ENCODE measurements at places on chromosomes 13 and 19. TPM values are rescaled to one million over a fixed set of nuclear protein-coding genes. Genes with fewer than 3 reads are reported as not detected.

DNA sequence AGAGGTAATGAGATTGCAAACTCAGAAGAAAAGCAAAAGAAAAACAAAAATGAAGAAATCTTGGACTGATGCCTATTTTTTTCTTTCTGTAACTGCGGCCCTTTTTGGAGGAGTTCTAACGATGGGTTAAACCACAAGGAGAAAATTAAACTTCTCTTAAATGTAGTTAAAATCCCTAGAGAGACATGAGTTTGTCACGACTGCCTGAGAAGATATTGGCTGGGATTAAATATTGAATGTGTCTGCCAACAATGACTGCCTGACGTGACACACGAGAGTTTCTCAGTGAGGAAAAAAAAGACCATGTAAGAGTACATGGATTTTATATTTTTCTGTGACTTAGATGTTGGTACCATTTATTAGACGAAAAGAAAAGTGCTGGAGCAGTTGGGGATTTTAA, 1013.4 kb downstream of the PCDH9 start:
- ATAC-seq, result no peak

- no peak for ATAC-seq
Measured at GRCh38 chr19:42325896-42326771, 699 bp downstream of the MEGF8 start.

- ATAC-seq, result no peak
Measured at GRCh38 chr13:72199640-72200039, 332.6 kb upstream of the DACH1 start.

The ZNF793 gene
- total RNA-seq, result 18.0 TPM

The ZIC2 gene
- 8.2 TPM for total RNA-seq

The CD70 gene
- total RNA-seq, result 98.0 TPM

- no peak for ATAC-seq
Measured at GRCh38 chr13:98515818-98516465, 61.0 kb downstream of the STK24 start.

DNA sequence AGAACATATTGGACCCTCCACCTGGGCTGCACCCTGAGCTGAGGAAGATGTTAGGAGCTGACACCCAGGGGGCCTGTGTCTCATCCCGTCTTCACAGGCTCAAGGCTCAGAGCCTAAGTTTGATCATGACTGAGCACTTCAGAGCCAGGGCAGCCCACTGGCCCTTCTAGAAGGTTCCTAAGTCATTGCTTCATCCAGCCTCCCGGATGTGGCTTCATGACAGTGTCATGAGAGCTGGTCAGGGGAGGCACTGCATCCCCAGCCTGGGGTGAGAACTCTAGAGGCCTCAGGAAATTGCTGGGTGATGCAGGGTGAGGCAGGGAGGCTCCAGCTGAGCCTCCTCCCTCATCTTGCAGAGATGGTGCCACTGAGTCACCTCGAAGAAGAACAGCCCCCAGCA, 24.9 kb upstream of the PIK3R2 start:
- ATAC-seq, result no peak

The LENG9 gene
- 3.2 TPM for total RNA-seq

DNA sequence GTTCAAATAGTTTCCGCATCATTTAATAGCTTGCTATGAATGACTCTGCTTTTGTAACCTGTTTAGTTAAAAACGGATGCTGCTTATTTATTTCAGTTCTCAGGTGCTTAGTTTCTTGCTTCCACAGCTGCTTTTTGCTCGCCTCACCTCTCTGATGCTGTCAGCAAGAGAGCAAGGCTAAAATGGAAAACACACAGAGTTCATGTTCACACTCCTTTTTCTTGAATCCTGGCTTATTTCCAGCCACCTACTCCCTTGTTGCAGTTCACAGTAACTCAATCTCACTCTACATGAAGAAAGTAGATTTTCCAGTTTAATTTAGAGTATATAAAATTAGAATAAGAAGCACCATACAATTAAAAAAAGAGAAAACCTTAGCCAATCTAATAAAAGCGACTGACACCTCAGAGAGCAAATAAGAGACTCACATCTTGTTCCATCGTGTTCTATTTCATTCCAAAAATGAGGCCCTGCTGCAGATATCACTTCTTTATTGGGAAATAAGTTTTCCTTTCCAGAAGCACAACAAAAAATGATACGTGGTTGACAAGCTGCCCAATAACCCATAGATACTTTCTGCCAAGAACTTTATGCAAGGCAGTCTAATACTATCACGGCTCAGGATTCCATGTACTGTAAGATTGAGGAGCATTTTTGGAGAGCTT, 326.1 kb upstream of the SLITRK1 start:
- ATAC-seq, result no peak

DNA sequence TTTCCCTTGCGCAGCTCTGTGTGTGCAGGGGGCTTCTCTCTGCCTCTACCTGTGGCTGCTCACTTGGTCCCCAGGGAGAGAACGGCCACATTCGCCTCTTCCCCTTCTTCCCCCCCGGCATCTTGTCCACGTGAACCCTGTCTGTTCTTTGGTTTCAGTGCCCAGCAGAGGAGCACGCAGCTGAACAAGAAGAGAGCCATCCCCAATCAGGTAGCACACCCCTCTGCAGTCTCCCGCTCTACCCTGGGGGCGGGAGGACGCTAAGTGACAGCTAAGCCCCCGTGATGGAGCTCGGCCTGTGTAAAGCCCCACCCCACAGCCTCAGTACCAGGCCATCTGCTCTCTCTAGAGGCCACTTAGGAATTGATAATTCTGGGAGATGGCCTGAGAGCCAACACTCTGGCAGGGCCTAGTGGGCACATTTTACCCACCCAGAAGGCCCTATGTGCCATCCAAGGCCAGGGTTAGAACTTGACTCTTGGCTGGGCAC, 30.2 kb downstream of the TMED1 start:
- ATAC-seq, result no peak

- peak; percentile 93 for ATAC-seq
Measured at GRCh38 chr19:55688422-55689218, 13.6 kb downstream of the EPN1 start.

DNA sequence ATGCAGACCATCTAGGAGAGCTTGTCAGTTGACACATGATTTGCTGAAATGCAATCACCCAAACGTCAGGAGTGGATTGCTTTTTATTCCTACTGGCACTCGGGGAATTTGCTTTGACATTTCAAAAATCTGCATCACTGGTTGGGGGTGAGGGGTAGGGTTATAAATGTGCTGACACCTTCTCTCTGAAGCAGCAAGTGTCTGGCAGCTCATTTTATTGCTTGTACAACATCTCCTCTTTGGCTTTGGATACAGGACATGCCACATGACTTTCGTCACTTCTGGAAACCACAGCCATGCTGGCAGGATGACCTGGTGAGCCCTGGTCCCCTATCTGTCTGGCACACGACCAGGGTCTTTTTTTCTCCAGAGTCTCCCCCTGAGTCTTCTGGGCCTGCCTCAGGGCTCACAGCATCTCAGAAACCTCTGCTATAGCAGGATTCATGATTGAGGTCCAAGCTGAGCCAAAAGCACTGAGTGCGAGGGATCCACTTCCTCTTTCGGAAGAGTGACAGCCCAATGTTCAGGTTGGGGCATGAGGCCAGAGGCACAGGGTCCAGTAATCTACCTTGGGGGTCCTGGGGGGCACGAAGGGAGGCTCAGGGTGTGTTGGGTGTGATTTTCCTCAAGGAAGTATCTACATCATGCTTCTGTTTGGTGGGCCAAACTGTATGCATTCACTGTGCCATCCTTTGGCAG, 60.1 kb downstream of the HSPH1 start:
- no peak for ATAC-seq

DNA sequence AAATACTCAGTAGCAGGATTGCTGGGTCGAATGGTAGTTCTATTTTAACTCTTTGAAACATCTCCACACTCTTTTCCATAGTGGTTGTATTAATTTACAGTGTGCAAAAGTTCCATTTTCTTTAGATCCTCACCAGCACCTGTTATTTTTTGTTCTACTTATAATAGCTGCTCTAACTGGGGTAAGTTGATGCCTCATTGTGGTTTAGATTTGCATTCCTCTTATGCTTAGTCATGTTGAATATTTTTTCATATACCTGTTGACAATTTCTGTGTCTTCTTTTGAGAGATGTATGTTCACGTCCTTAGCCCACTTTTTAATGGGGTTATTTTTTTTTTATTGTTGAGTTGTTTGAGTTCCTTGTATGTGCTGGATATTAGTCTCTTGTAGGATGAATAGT, 144.6 kb downstream of the NBEA start:
- ATAC-seq, result no peak

The ZNF470 gene
- 5.7 TPM for total RNA-seq

The GGACT gene
- 4.0 TPM for total RNA-seq

The TNFSF9 gene
- total RNA-seq, result 3.1 TPM

GRCh38 chr13:32538143-32538620, 413 bp downstream of the N4BP2L2 start:
- peak; percentile 56 for ATAC-seq

The APOE gene
- total RNA-seq, result 5.0 TPM

- ATAC-seq, result peak; percentile 29
Measured at GRCh38 chr13:47908197-47908902, 92.7 kb downstream of the SUCLA2 start.

- no peak for ATAC-seq
Measured at GRCh38 chr13:111883571-111884343, 183.2 kb upstream of the SOX1 start.

The VSTM2B gene
- 4.9 TPM for total RNA-seq

The SUPT20H gene
- total RNA-seq, result 59.3 TPM

The BICRA gene
- total RNA-seq, result 9.1 TPM

The ITGBL1 gene
- total RNA-seq, result 5.8 TPM

DNA sequence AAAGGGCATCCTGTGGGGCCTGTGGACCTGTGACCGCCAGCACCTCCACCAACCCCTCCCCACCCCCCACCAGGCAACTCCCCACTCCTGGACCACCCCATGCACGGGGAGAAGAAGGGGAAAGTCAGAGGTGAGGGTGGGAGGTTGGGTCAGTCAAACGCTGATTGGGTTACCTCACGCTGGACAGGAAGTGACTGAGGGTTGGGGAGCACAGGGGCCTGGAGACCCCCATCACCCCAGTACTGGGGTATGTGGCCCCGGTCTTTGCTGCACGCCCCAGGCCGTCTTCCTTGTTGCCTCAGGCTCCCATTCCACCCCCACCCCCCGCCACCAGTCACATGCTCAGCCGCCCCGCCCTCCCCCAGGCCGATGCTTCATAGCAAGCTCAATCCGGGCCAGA, 59.0 kb downstream of the COLGALT1 start:
- no peak for ATAC-seq

The SERPINE3 gene
- total RNA-seq, result not detected

GRCh38 chr13:39283072-39283471, 244.8 kb downstream of the NHLRC3 start:
- ATAC-seq, result no peak

The RPL18 gene
- 2,488 TPM for total RNA-seq

DNA sequence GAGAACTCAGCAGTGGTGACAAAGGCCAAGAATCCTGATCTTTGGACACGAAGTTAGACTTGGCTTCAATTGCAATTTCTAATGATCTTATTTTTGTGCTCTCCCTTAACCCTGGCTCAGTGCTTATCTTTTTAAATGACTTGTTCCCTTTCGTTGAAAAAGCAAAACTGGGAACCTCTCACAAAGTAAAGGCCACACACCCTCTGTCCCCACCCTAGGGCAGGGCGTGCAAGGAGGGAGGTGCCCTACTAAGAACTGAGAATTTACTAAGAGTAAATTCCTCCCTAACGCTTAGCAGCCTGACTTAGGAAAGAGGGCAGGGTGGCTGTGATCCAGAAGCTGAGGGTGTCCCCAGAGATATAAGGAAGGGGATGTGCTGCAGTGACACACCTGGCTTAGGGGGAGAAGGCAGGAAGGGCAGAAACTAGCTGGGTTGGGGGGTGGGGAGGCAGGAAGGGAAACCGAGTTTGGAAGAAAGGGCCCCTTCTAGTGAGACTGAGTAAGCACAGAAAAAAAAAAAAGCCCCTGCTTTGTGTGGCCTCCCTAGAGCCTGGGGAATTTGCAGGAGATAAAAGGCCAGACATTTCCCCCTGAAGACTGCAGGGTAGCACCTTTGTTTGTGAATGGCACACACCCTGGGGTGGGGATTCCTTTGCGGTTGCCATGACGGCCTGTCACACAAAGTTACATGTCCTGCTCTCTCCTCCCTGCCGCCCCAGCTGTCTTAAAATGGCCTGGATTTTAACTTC, 435.1 kb downstream of the EFNB2 start:
- peak; percentile 93 for ATAC-seq

- no peak for ATAC-seq
Measured at GRCh38 chr13:44307844-44308243, 65.8 kb upstream of the SERP2 start.

DNA sequence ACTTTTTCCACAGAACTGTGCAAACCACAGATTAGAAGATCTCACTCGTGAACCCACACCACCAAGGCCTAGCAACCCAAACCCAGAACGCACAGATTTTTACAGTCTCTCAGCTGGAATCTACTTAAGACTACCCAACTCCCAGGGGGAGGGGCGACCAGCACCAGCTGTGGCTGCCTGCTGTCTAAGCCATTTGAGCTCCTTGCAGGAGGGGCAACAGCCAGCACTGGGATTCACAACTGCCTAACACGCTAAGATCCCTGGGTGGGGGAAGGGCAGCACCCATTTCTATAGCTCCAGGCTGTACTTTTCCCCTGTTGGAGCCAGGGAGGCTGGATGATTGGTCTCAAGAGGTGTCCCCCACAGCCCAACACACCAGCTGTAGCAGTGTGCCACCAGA, 368.8 kb downstream of the SUCLA2 start:
- no peak for ATAC-seq

Measured in motor neuron (in vitro differentiated cells).